Stimulated activated CD8-positive, alpha-beta memory T cell treated with anti-CD3 and anti-CD28 coated beads, Interleukin-12 subunit alpha, Interleukin-12 subunit beta, amount 100 ng/mL, for 1 hour (primary cell): ENCODE measurements at places on chromosomes 1 and 21.

DNA sequence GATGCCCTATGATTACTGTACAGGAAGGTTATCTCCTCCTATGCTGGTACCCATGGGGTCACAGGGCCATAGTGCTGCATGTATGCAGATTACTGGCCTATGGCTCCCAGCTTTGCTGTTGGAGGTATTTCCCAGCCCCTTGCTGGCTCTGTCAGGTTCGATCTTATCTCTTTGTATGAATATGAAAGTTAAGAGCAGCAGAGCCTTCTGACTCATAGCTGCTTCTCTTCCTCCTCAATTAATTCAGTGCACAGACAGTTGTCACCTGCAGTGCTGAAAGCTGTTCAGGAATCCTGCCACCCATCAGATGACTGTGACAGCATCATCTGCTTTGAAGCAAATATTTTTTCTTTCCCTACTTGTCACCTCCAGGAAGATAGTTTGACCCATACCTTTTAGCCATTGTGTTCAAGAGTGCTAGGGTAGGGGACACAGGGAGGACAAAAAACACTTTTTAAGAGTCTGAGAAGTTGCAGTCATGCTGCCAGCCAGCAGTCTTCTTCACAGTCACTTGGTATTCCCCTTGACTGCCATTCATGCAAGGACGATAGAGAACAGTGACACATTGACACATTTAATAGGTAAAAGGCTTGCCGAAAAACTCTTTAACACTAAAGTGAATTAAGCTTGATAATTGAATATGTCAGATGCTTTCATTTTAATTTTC, 73.1 kb downstream of the KIF1B start:
- no peak for DNase-seq

GRCh38 chr1:210371916-210372315, 43.2 kb downstream of the HHAT start:
- no peak for DNase-seq

GRCh38 chr1:114490274-114490693, 20.7 kb downstream of the TRIM33 start:
- DNase-seq, result no peak

DNA sequence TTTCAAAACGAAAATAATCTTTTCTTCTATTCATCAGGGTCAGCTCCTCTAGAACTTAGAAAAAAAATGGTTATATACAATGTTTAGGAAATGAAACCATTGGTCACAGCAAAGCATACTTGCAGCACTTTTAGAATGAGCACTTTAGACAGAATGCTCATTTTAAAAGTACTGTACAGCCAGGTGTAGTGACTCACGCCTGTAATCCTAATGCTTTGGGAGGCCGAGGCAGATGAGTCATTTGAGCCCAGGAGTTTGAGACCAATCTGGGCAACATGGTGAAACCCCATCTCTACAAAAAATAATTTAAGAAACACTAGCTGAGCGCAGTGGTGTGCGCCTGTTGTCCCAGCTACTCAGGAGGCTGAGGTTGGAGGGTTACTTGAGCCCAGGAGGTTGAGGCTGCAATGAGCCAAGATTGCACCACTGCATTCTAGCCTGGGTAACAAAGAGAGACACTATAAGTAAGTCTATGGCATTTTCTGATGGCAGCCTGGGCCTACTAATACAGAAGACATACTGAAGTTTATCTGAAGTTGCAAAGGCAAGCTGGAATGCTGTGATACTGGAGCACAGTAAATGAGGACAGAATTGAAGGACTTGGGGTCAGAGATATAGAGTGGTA, 48.9 kb upstream of the ZNF326 start:
- no peak for DNase-seq
